Effector memory CD8-positive, alpha-beta T cell (primary cell): ENCODE measurements at places on chromosomes 3 and 15.
A peak's percentile ranks its signal among the peaks of the same experiment; 100 is the strongest.

DNA sequence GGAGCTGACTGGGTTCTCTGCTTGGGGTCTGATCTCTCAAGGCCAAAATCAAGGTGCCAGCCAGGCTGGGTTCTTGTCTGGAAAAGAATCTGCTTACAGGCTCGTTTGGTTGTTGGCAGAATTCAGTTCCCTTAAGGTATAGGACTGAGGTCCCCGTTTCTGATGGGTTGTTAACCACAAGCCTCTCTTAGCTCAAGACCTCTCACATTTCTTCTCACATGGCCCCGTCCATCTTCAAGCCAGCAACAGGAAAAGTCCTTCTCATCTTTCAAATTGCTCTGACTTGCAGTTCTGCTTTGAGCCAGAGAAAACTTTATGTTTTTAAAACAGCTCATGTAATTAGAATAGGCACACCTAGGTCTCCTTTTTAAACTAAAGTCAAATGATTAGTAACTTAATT is 20.4 kb downstream of the UACA start:
- H3K4me3 ChIP-seq = no peak overlapping the region
- no peak overlapping the region for H3K27ac ChIP-seq
- H3K4me1 ChIP-seq = no peaks in the 10 kb centered on the region
- peaks cover 10% of the 10 kb centered on the region for H3K27me3 ChIP-seq

- no peak for DNase-seq
- H3K27me3 ChIP-seq = no peaks in the 10 kb centered on the region
- H3K27ac ChIP-seq = no peak overlapping the region
- no peaks in the 10 kb centered on the region for H3K36me3 ChIP-seq
Observed at GRCh38 chr3:175255698-175256097, 396.6 kb downstream of the NAALADL2 start.

- no peaks in the 10 kb centered on the region for H3K27me3 ChIP-seq
- H3K27ac ChIP-seq = no peak overlapping the region
- DNase-seq = no peak
- no peaks in the 10 kb centered on the region for H3K36me3 ChIP-seq
- no peak overlapping the region for H3K4me3 ChIP-seq
Observed at GRCh38 chr3:116614795-116615362, 94.7 kb upstream of the TUSC7 start.

DNA sequence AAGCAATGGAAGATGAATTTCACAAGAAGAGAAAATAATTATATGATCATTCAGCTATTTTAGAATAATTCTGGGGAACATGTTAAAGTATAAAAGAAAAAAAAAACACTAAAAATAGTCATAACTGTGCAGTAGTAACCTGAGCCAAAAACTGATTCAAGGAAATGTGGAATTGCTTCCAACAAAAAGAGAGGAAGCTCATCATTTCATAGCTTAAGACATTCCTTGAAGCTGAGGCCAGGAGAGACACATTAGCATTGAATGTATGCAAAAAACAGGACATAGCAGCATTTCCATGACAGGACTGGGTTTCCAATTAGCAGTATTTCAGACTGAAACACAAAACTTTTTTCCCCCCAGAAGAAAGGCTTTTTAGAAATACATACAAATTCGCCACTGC is 27.7 kb upstream of the LRRN1 start:
- H3K36me3 ChIP-seq = no peaks in the 10 kb centered on the region
- no peak overlapping the region for H3K27ac ChIP-seq
- H3K4me1 ChIP-seq = no peaks in the 10 kb centered on the region
- H3K27me3 ChIP-seq = no peaks in the 10 kb centered on the region

GRCh38 chr3:12982619-12983101 is 90.6 kb downstream of the IQSEC1 start:
- H3K4me3 ChIP-seq = peak overlapping the region; percentile 64
- H3K27ac ChIP-seq = peak overlapping the region; percentile 79
- peaks cover 30% of the 10 kb centered on the region for H3K36me3 ChIP-seq
- no peak for DNase-seq
- no peaks in the 10 kb centered on the region for H3K27me3 ChIP-seq

GRCh38 chr3:106810300-106810875 is 566.9 kb upstream of the CCDC54 start:
- no peak for DNase-seq
- no peak overlapping the region for H3K4me3 ChIP-seq
- H3K27ac ChIP-seq = no peak overlapping the region
- H3K4me1 ChIP-seq = no peaks in the 10 kb centered on the region
- H3K27me3 ChIP-seq = peaks cover 7% of the 10 kb centered on the region

- H3K27me3 ChIP-seq = peaks cover 34% of the 10 kb centered on the region
- H3K4me3 ChIP-seq = no peak overlapping the region
- H3K4me1 ChIP-seq = no peaks in the 10 kb centered on the region
- DNase-seq = no peak
Observed at GRCh38 chr3:114112696-114113095, 56.2 kb downstream of the QTRT2 start.

GRCh38 chr3:30893678-30894325 is 659 bp downstream of the GADL1 start:
- H3K4me3 ChIP-seq = peak overlapping the region; percentile 22
- no peak for DNase-seq
- no peak overlapping the region for H3K27ac ChIP-seq
- H3K27me3 ChIP-seq = peaks cover 43% of the 10 kb centered on the region
- peaks cover 9% of the 10 kb centered on the region for H3K4me1 ChIP-seq

- no peak overlapping the region for H3K27ac ChIP-seq
- H3K4me3 ChIP-seq = no peak overlapping the region
- no peaks in the 10 kb centered on the region for H3K36me3 ChIP-seq
- H3K27me3 ChIP-seq = peaks cover 5% of the 10 kb centered on the region
Observed at GRCh38 chr3:72582963-72583362, 265.3 kb downstream of the SHQ1 start.

DNA sequence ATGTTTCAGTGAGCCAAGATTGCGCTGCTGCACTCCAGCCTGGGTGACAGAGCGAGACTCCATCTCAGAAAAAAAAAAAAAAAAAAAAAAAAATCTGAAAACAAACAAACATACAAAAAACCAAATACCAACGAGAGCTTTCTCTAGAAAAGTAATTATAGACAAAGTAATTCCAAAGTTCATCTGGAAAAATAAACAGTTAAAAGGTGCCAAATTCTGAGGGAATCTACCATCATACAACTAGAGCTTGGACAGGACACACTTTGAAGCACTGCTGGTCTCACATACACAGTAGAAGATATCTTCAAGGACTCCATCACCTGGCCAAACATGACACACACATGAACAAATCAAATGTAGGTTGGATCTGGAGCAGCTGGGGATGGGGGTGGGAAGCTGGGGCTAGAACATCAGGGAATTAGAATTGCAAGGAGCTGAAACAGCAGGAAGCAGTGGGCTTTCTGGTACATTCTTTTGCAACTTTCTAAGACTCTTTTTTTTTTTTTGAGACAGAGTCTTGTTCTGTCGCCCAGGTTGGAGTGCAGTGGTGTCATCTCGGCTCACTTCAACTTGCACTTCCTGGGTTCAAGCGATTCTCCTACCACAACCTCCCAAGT is 41.1 kb upstream of the CTSH start:
- H3K27ac ChIP-seq = no peak overlapping the region
- H3K27me3 ChIP-seq = peaks cover 28% of the 10 kb centered on the region
- H3K4me1 ChIP-seq = no peaks in the 10 kb centered on the region
- DNase-seq = no peak

DNA sequence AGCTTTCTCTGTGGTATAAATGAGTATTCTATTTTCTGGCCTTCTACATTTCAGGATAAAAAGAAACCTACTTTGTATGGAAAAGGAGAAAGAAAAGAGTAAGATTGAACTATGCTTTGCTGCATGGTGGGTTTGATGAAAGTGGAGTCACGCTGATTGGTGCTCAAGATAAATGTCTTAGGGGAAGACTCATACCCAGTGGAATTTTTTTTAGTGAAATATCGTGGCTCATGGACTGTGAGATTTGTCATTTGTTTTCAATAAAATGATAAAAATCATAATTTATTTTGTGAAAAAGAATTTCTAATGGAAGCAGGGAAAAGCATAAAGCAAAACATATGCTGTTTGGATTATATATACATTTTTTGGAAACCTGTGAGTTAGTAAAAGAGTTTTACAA is 292.5 kb downstream of the ZPLD1 start:
- no peak overlapping the region for H3K27ac ChIP-seq
- H3K4me3 ChIP-seq = no peak overlapping the region
- no peak for DNase-seq
- H3K27me3 ChIP-seq = no peaks in the 10 kb centered on the region

- no peaks in the 10 kb centered on the region for H3K36me3 ChIP-seq
- H3K4me1 ChIP-seq = peaks cover 8% of the 10 kb centered on the region
- no peak overlapping the region for H3K27ac ChIP-seq
- H3K27me3 ChIP-seq = no peaks in the 10 kb centered on the region
- DNase-seq = no peak
Observed at GRCh38 chr15:60411774-60412425, 14.1 kb upstream of the ANXA2 start.

- H3K4me1 ChIP-seq = no peaks in the 10 kb centered on the region
- peaks cover 3% of the 10 kb centered on the region for H3K36me3 ChIP-seq
- DNase-seq = no peak
- H3K27me3 ChIP-seq = peaks cover 45% of the 10 kb centered on the region
- no peak overlapping the region for H3K27ac ChIP-seq
- H3K4me3 ChIP-seq = no peak overlapping the region
Observed at GRCh38 chr15:101488300-101489164, 975 bp downstream of the PCSK6 start.

GRCh38 chr3:195905970-195906864 is 2.1 kb downstream of the TNK2 start:
- H3K4me3 ChIP-seq = peak overlapping the region; percentile 94
- DNase-seq = no peak
- H3K36me3 ChIP-seq = peaks cover 36% of the 10 kb centered on the region
- H3K27ac ChIP-seq = peak overlapping the region; percentile 99
- H3K27me3 ChIP-seq = no peaks in the 10 kb centered on the region
- H3K4me1 ChIP-seq = peaks cover 52% of the 10 kb centered on the region

- H3K27me3 ChIP-seq = peaks cover 5% of the 10 kb centered on the region
- H3K4me1 ChIP-seq = no peaks in the 10 kb centered on the region
- no peaks in the 10 kb centered on the region for H3K36me3 ChIP-seq
- H3K4me3 ChIP-seq = no peak overlapping the region
- no peak overlapping the region for H3K27ac ChIP-seq
Observed at GRCh38 chr3:125098611-125099291, 43.0 kb upstream of the HEG1 start.

DNA sequence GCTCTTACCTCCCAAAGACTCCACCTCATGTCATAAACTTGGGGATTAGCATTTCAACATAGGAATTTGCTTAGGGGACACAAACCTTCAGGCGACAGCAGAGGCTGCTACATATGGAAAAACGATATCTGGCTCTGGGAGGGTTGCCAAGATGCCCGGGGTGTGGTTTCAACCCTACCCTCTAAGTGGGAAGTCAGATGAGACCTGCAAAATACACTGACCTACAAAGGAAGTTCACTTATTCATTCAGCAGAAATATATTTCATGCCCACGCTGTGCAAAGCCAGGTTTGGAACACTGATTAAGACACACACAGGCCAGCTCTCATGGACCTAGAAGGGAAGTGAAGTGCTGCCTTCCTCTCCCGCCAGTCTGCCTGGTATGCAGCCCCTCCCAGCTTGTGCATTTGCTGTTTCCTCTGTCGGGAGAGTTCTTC is 239.3 kb downstream of the FEZF2 start:
- H3K4me3 ChIP-seq = no peak overlapping the region
- no peaks in the 10 kb centered on the region for H3K4me1 ChIP-seq
- H3K27ac ChIP-seq = no peak overlapping the region
- H3K36me3 ChIP-seq = no peaks in the 10 kb centered on the region

DNA sequence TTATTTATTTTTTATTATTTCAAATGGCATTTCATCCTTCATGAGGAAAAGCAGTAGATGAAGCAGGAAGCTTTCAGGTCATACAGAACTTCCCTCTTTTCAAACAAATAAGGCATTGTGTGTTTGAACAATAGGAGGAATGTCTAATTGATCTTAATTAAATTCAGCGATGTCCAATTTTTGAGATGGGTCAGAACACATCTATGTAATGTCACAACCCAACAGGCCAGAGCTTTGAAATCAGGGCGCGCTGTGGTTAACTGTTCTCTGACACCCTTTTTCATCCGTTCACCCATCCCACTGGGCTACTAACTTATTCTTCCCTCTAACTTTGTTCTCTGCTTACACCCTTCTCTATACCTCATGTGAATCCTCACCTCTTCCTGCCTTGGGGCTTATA is 510.5 kb downstream of the FOXP1 start:
- H3K4me1 ChIP-seq = peaks cover 31% of the 10 kb centered on the region
- peaks cover 5% of the 10 kb centered on the region for H3K36me3 ChIP-seq
- H3K27ac ChIP-seq = no peak overlapping the region
- DNase-seq = no peak

GRCh38 chr3:153285982-153286381 is 124.0 kb downstream of the RAP2B start:
- peaks cover 31% of the 10 kb centered on the region for H3K4me1 ChIP-seq
- DNase-seq = no peak
- H3K4me3 ChIP-seq = no peak overlapping the region
- no peaks in the 10 kb centered on the region for H3K36me3 ChIP-seq
- H3K27ac ChIP-seq = peak overlapping the region; percentile 76
- H3K27me3 ChIP-seq = no peaks in the 10 kb centered on the region

DNA sequence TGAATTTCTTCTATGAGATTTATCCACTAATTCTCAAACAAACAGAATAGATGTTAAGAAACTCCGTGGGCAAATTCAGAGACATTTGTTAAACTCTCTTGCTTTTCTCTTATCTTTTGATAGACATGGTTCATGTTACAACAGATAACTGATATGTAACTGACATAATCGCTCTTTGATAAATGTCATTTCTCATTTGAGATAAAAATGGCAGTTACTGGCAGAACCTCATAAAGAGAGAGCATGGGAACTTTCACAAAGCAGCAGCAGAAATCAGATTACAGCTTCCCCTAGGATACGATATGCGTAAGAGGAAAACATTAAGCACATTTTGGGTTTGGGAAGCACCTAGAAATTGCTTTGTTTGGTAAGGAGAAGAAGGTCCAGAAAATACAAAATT is 126.1 kb downstream of the CADPS start:
- no peak for DNase-seq
- no peak overlapping the region for H3K4me3 ChIP-seq
- no peak overlapping the region for H3K27ac ChIP-seq

DNA sequence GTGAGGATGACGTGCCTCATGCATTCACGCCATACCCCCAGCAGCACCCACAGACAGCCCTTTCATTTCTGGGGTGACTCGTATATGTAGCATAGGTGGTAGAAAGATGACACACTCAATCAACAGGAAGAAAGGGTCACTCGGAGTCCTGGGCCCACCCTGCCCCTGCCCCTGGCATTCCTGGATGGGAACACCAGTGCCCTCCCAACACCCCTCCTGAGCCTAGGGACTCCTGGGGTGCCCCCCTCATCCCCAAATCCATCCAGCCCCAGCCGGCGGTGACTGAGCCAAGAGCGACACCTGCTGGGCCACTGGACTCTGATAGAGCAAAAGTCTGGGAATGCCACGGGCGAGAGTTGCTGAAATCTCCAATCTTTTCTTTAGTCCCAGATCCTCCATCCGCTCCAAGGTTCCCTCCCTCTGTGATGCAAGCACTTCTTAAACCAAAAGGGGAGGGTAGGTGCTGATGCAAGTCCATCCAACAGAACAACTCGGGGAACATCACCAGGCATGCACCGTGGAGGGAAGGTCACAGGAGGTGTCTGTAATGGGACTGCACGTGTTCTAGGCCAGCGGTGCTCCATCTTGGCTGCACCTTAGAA is 31.1 kb downstream of the ACAN start:
- H3K4me3 ChIP-seq = no peak overlapping the region
- no peaks in the 10 kb centered on the region for H3K36me3 ChIP-seq
- DNase-seq = peak; percentile 12
- H3K27me3 ChIP-seq = peaks cover 10% of the 10 kb centered on the region
- no peaks in the 10 kb centered on the region for H3K4me1 ChIP-seq
